NCI-H1105 treated with DMSO at 0.1 percent for 48 hours (cell line): ENCODE measurements at places on chromosomes 1 and 21.

DNA sequence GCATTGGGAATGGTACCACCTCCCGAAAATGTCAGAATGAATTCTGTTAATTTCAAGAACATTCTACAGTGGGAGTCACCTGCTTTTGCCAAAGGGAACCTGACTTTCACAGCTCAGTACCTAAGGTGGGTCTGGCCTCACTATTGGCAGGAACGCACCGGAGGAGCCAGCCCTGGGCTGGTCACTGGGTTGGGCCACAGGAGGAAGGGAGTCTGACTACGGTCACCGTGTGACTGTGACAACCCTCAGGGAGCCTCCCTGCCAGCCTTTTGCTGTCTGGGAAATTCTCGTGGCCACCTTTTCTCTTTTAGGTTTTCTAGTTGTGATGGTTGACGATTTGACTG, 2.2 kb downstream of the IL10RB start:
- no peak for DNase-seq

GRCh38 chr1:40394491-40395172, 21.1 kb downstream of the SMAP2 start:
- no peak for DNase-seq

DNA sequence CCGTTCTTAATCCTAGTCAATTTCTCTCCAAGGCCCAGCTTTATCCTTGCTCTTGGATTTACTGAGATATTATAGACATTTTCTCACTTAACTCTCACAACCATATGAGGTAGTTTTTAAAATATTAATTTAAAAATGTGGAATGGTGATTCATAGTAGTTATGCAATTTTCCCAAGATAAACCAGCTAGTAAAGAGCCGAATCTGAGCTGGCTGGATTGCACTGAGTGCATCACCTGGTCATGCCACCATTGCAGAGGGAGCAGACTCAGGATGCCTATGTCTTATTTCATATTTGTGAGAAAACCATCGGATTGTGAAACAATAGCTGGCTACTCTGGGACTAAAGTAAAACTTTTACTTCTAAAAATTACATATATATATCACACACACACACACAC, 494.0 kb downstream of the KCNT2 start:
- DNase-seq: no peak

- DNase-seq: no peak
These were observed 27.8 kb downstream of the ECE1 start for GRCh38 chr1:21262293-21263051.

- DNase-seq: no peak
These were observed 91.8 kb downstream of the UCHL5 start for GRCh38 chr1:192967211-192967877.

- DNase-seq: no peak
These were observed 191.6 kb downstream of the PTPRC start for GRCh38 chr1:198830412-198830811.

DNA sequence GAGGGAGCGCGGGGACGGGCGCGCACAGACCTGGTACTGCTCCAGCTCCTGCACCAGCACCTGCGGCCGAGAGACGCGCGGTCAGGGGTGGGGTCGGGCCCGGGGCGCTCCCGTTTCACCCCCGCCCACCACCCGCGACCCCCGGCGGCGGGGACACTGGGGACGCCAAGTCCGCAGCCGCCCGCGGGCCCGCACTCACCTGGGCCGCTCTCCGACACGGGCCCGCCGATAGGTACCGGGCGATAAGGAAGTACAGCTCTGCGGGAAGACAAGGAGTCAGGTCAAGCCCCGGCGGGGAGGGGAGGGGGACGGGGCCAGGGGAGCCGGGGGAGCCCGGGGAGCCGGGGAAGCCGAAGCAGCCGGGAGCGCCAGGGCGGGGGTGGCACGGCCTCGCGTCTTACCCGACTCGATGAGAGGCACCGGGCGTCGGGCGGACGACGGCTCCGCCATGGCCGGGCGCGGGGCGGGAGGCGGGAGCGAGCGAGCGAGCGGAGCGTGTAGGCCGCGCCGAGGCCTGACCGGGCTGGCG, 326 bp downstream of the BRWD1 start:
- DNase-seq: peak; percentile 31

DNA sequence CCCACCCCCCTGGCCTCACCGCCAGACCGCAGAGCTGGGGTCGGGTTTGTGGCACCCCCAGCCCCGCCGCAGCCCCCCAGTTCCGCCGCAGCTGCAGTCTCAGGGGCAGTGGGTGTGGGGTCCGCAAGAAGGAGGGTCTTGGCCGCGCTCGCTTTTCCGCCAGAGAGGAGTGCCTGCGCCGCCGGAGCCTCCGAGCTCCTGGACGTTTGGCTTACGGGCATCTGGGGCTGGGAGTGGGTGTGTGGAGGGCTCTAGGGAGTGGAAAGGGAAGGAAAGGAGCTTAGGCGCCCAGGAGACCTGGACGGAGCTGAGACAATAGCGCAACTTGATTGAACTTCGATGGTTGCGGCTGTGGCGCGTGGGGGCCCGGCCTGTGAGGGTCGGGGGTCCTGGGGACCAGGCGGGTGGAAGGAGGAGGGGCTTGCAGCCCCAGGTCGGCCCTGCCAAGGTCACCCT, 88.8 kb upstream of the IPO9 start:
- peak; percentile 16 for DNase-seq

DNA sequence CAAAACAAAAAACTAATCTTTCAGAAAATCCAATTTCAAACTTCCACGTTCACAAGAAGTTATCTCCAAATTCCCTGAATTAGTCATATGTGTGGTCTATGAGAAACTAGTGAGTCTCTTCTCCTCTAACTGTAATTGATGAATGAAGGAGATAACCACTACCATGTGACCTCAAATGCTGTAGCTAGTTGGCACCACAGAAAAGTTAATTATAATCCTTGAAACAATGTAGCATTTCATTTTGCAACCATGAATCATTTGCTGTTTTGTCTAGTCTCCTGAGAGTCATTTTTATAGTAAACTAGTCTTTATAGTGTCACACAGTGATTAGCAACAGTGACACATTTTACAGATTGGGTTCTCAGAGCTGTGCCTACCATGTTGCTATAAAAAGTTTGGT, 287.5 kb downstream of the LRRIQ3 start:
- DNase-seq: no peak

DNA sequence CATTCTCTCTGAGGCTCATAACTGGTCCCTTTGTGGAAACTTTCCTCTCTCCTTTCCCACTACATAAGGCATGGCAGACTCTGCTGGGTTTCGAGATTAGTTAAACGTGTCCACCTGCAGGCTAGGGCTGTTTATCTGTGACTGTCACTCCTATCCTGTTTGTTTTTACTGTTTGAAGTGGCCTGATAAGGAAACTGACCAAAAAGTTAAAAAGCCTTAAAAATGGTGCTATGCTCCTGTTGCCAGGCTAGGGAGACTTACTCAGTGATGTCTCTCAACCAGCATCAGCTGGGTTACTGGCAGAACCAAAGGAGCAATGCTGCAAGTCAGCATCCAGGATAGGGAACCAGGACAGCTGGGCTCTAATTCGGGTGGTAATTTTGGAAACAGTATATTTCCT, 3.9 kb downstream of the PIGV start:
- DNase-seq: no peak

- DNase-seq: peak; percentile 27
These were observed 58.2 kb upstream of the SLC25A33 start for GRCh38 chr1:9481048-9481447.

- no peak for DNase-seq
These were observed 162.3 kb downstream of the PSMG1 start for GRCh38 chr21:39020751-39021477.

GRCh38 chr1:65572701-65573421, 152.4 kb downstream of the LEPR start:
- DNase-seq: no peak

GRCh38 chr1:211610779-211611556, 32.0 kb upstream of the SLC30A1 start:
- DNase-seq: no peak

DNA sequence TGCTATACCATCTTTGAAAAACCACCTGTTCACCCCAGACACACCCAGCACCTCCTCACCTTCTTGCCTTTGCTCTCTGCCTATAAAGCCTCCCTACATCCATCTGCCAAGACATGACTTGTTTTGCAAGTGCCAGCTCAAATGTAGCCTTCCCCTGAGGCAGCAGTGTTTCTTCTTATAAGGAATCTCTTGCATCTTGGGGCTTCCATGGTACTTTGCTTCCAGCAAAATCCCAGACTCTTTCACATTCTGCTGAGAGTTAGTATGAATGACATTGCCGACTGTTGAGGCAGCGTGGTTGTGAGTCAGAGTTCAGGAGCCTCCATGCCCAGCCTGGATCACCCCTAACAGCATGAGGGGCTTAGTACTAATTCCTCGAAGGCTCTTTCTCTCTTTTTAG, 217.4 kb upstream of the RUNX1 start:
- no peak for DNase-seq

DNA sequence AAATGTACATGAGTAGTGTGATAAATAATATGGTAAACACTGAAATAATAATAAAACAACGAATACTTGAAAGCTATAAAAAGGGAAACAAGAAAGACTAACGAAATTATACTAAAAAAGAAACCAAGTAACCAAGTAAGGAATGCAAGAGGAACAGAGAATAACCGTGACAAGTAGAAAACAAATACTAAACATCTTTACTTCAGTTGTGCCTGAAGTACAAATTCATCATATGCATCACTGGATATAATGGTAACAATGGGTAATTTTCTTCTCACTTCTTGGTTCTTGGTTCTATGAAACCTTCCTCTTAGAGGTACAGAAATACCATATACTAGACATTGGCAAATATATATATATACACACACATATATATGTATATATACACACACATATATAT, 1093.6 kb upstream of the B3GALT2 start:
- no peak for DNase-seq

GRCh38 chr21:8988696-8989095, 1532.7 kb upstream of the TPTE start:
- no peak for DNase-seq

DNA sequence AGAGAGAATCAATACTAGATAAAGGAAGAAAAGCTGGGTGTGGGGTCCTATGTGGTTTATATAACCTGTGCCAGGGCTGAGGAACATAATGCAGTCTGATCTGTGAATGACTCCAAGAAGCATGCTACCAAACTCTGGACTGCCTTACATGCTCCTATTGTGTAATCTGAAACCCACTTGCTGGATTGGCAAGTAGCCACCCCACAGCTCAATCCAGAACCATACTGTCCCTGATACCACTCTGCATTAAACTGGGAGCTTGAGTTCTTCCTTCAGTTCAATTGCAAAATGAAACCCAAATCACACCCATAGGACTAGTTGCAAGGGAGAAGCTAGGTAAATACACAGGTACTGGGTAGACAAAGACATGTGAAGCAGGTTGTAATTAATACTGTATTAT, 115.4 kb upstream of the NEGR1 start:
- DNase-seq: peak; percentile 72

DNA sequence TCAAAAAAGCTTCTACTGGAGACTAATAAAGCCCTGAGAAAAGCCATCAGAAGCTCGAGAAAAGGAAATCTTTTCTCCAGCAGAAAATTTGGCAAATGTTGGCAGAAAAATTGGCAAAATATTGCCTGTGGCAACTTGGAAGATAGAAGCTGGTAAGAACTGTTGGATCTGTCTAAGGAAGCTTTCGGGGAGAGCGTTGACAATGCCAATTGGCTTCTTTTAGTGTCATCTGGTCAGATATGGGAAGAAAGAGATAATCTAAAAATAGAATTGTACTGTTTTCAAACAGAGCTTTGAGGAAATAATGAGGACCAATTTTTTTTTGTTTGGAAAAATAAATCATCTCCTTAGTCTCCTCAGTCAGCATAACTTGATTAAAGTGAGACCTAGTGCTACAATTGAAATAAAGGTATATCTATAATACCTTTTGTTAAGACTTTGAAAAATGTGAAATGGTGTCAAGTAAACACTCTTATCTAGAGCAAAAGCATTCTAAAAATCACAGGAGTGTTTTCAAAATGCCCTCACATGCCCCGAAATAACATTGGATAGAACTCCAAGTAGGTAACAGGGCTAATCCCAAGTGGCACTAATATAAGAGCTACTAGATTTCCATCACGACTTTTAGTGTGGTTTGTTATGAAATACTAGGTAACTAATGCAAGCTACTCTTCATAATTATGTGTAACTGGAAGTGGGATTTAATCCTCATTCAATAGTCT, 882.2 kb upstream of the B3GALT2 start:
- DNase-seq: no peak

- DNase-seq: no peak
These were observed 423 bp downstream of the SLAMF8 start for GRCh38 chr1:159827102-159827490.

DNA sequence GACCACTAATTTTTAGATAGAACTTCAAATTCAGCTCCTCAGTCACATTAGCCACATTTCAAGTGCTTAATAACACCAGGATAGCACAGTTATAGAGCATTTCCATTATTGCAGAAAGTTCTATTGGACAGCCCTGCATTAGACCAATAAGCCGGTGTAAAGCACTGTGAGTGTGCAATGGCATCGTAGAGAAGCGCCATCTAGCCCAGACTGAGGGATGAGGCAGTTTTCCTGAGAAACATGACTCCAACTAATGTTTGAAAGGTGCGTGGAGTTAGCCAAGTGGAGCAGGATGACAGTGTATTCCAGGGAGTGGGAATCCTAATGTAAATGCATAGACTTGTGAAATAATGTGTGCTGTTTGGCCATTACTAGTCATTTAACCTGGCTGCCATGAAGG, 7.7 kb downstream of the RPE65 start:
- no peak for DNase-seq
